ENCODE measurements at places on chromosomes 7 and 10.

DNA sequence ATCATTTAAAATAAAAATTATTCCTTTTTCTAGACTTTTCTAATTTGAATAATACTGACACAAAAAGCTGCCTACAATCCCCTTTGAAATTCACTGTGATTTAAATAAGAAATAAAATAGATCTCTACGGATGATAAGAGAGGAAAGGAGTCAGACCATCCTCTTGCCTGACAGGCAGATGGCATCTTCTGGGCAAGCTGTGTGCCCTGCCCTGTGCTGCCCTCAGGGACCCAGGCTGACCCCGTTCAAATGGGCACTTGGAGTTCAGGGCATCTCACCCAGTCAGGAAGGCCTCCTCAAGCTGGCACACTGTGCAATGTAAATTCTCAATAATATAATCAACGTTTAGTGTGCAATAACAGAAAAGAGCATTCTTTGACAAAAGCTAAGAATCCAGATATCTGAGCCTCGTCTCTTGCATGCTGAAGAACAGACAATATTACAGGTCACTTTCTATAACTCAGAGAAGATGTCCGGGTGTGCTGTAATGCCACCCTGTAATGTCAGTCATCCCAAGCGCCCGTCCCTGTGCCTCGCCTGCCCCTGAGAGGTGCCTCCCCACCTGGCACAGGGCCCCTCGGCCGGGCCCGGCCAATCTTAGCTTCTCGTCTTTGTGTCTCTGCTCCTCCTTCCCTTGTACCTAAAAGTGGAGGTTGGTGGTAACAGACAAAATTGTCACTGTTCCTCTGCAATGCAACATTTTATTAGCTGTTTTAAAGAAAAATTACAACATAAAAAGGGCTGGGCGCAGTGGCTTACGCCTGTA is 263.3 kb downstream of the COBL start:
- no peak for DNase-seq

DNA sequence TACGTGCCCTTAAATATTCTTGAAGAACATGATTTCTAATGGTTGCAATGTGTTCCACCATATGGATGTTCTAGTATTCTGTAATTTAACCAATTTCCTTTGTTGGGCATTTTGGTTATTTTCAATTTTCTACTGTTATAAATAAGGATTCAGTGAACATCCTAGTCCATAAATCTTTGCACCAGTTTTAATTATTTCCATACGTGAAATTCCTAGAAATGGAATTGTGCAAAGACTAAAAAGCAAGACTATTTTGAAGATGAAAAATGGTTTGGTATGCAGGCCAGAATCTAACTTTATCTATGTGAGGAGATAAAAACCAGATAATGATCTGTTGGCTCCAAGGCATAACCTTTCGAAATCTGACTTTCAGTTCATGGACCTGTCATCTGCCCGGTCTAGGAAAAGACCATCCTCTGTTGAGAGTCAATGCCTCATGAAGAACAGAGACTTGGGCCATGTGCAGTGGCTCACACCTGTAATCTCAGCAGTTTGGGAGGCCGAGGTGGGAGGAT is 633.2 kb upstream of the NRP1 start:
- no peak for DNase-seq

DNA sequence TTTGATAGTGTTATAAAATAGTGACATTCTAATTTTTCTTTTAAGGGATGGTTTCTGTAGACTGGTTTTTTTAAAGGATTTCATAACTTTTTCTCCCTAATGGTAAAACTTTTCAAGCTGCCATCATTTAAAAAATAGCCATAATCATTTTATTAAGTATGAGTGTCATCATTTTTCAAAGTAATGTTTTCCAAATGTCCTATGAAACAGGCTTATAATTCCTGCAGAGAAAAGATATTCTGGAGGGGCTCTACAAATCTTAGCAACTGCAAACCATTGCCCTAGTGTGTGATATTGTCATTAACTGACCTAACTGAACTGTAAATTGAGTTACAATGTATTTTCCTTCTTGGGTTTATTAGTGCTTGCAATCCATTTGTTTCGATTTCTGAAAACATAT is 226.0 kb downstream of the BBS9 start:
- DNase-seq = no peak

- DNase-seq = no peak
Measured at GRCh38 chr7:144019457-144019856, 19.3 kb downstream of the OR6B1 start.

DNA sequence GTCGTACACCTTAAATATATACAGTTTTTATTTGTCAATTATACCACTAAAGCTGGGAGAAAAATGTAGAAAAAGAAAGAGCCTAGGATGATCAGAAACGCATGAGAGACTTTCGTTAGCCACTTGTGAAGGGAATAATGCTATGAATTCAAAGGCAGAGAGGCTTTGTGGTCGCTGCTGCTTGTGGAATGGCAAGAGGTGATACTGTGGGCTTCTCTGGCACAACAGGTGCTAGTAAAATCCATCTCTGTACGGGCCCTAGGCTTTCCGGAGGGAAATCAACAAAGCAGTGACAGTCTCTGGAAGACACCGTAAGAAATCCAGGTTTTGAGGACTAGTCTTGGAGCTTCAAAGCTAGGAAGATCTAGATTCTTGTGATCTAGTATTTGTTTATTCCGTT is 52.6 kb downstream of the LRRC72 start:
- DNase-seq = no peak

GRCh38 chr10:94218493-94219183 is 144.1 kb downstream of the NOC3L start:
- DNase-seq = no peak

GRCh38 chr10:102413053-102413705 is 5.4 kb downstream of the PSD start:
- no peak for DNase-seq

- no peak for DNase-seq
Measured at GRCh38 chr7:151869109-151869428, 7.8 kb downstream of the PRKAG2 start.

- DNase-seq = no peak
Measured at GRCh38 chr7:75945297-75946168, 30.6 kb downstream of the POR start.

DNA sequence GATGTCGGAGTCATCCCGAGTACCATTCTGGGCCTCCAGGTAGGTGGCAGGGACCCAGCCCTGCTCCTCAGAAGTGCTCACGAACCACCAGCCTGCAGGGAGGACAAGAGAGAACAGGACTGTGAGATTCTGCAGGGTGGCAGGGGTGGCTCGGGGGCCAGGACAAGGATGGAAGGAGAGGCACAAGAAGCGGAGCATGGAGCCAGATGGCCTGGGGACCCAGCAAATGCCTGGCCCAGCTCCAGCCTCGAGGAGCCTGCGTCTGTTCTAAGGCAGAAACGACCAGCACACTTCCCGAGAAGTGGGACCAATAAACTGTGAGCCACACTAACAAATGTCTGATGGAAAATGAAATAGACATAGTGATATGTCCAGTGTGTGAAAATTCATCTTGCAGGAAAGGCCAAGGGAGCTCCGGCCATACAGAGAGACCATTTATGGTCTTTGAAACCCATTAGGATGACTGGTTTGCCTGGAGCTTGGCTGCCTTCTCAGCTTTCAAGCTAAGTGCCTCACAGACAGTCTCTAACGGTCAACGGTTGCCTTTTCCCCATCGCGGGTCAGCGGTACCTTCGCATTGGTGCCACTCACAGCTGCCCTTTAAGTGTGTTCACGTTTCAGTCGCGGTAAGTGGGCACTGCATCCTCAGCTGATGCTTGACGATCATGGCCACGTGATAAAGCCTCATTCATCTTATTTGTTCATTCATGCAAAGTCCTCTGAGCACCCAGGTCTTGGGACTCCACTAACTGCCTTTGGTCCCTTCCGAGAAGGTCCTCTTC is 133.8 kb downstream of the NEURL1 start:
- no peak for DNase-seq

- DNase-seq = no peak
Measured at GRCh38 chr7:135290594-135290993, 57.0 kb downstream of the STRA8 start.

DNA sequence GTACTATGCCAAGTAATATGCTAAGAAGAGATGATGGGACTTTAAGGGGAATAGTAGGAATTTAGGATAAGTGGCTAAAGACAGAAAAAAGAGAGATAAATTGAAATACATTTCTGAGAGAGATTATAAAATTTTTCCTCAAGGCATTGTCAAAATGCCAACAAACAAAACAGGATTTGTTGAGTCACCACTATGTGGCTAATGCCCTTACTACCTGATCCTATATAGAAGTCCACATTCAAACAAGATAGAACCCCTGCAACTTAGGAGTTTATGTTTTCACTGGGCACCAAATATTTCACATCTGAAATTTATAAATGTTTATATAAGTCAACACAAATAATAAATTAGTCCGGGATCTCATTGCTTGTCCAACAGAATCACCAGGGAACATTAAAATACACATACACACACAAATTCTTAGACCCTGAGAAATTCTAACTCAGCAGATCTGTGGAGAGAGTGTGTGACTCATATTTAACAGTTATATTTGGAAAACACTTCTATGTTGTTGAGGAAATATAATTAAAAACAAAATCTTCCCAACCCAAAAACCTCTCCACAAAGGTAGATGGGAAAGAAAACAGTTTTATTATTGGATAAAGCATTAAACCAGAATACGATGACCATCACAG is 154.3 kb downstream of the PPP1R3A start:
- no peak for DNase-seq

- DNase-seq = no peak
Measured at GRCh38 chr7:36403452-36403851, 13.8 kb downstream of the ANLN start.

DNA sequence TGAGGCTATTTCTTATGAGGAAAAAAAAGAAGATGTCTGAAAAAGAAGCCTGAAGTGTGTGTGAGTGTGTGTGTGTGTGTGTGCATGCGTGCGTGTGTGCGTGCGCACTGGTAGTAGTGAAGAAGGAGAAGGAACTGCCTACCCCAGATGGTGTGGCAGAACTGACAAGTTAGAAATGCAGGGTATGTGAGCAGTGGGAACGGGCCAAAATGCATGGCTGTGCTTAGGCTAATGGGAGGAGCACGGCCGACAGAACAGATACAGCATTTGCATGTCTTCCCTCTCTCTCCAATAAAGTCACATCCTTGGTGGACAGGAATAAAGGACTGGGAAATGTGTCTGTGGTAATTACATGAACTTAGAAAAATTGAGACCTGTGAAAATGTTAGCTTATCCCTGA is 94.3 kb downstream of the IDE start:
- DNase-seq = no peak
